ENCODE measurements at places on chromosomes 3 and 15.

GRCh38 chr3:75232216-75232615 lies 431.9 kb upstream of the FRG2C start:
- H3K36me3 ChIP-seq, result no peaks in the 10 kb centered on the region
- no peaks in the 10 kb centered on the region for H3K27me3 ChIP-seq
- no peak overlapping the region for H3K27ac ChIP-seq
- H3K4me1 ChIP-seq, result no peaks in the 10 kb centered on the region
- no peak overlapping the region for H3K4me3 ChIP-seq

DNA sequence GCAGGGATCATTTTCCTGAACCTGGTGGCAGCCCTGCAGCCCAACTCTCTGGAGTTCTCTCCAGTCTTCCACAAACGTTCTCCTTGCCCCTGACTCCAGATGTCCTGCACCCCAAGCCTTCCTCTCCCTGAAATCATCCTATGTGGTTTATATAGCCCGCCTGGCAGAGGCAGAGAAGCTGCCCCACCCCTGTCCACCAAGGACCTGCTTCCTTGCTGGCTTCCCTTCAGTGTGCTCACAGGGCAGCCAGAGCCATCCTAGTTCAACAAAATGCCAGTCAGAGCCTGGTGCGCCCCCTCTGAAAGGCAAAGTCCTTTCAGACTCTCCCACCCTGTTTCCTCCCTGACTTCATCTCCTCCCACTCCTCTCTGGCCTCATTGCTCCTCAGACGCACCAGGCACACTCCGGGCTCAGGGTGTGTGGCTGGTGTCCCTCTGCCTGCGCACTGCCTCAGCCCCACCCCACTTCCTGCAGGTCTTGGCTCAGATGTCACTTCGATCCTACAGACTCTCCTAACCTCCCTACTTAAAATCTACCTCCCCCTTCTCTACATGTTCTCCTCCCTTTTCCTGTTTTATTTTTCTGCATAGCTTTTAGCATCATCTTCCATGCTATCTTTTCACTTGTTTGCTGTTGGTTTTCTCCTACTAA lies 5.9 kb downstream of the KBTBD13 start:
- no peak for DNase-seq
- H3K27ac ChIP-seq, result no peak overlapping the region
- no peak overlapping the region for H3K4me3 ChIP-seq
- H3K27me3 ChIP-seq, result 0 out of 2 replicates have a peak, but pooled peaks cover 3% of the 10 kb centered on the region

- no peaks in the 10 kb centered on the region for H3K36me3 ChIP-seq
- DNase-seq, result no peak
- no peak overlapping the region for H3K4me3 ChIP-seq
- H3K27me3 ChIP-seq, result no peaks in the 10 kb centered on the region
Measured at GRCh38 chr3:4529876-4530588, 36.9 kb downstream of the ITPR1 start.

- DNase-seq, result no peak
- H3K4me3 ChIP-seq, result no peak overlapping the region
- no peaks in the 10 kb centered on the region for H3K36me3 ChIP-seq
- no peaks in the 10 kb centered on the region for H3K4me1 ChIP-seq
- no peak overlapping the region for H3K27ac ChIP-seq
- no peaks in the 10 kb centered on the region for H3K27me3 ChIP-seq
Measured at GRCh38 chr3:63705092-63705645, 52.7 kb downstream of the SNTN start.

DNA sequence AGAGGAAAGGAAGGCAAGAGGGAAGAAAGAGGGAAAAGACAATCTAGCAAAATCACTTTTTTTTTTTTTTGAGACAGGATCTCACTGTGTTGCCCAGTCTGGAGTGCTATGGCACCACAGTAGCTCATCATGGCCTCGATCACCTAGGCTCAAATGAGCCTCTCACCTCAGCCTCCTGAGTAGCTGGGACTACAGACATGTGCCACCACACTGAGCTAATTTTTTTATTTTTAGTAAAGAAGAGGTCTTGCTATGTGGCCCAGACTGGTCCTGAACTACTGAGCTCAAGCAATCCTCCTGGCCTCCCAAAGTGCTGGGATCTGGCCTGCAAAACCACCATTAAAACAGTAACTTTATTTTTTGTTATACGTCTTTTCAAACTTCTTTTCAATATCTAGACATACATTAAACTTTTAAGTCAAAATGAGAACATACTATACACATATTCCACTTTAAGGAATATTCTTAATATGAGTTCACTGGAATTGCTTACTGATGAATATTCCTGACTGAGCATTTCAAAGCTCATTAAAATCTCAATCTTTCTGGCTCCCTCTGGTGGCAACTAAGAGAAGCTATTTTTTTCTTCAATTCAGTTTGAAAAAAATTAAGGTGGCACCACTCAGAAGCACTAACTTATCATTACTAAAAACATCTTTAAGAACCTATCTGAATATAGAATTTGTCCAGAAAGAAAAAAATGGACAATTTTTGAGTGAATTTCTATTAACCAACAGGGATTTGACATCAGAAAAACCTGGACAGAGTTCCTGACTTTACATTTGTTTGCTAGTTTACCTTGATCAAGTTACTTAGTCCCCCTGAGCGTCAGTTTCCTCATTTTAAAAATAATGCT lies 40.9 kb downstream of the UACA start:
- H3K4me3 ChIP-seq, result no peak overlapping the region
- no peaks in the 10 kb centered on the region for H3K4me1 ChIP-seq
- no peaks in the 10 kb centered on the region for H3K36me3 ChIP-seq
- no peak overlapping the region for H3K27ac ChIP-seq

GRCh38 chr3:12815719-12816118 lies 19.2 kb downstream of the CAND2 start:
- no peak for DNase-seq
- no peak overlapping the region for H3K4me3 ChIP-seq
- H3K36me3 ChIP-seq, result no peaks in the 10 kb centered on the region
- H3K27me3 ChIP-seq, result no peaks in the 10 kb centered on the region
- no peak overlapping the region for H3K27ac ChIP-seq

GRCh38 chr15:73391128-73391872 lies 22.5 kb upstream of the HCN4 start:
- no peaks in the 10 kb centered on the region for H3K27me3 ChIP-seq
- H3K4me3 ChIP-seq, result no peak overlapping the region

DNA sequence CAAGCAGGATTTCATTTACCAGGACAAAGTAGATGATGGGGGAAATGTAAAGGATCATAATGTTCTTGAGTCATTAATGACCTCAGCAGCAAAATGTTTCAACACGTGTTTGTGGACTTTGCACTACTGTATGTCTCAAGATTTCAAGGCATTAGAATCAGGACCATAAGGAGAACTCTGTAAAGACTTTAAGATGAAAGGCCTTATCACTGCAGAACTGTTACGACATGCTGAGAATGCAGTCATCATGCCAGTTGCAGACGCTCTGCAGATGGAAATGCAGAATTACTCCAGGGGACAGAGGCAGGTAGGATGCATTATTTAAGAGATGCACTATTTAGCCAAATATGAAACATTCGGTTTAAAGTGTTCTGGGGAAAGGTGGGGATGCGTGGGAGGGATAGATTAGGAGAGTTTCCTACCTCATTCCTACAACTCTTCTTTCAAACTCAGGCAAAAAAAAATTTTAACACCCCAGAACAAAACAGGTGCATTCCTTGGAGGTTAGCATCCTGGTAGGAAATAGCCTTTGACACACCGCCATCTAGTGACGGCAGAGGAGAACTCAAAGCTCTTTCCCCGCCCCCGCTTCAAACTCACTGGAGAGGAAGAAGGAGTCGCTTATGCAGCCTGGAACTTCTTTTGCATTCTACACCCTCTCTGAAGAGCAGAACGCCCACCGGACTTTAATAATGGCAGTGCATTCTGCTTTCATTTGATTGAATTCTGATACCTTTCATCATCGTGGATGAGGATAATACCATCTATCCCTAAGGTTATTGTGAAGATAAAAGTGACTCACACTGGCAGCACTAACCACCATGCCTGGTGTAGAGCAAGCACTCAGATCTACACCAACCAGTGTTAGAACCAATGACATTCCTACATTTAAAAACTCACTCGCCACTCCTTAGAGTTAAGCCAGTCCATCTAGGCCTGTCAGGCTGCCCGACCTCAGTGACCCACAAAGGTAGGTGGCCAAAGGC lies 43.1 kb upstream of the TOPAZ1 start:
- H3K27me3 ChIP-seq, result no peaks in the 10 kb centered on the region
- peak; percentile 84 for DNase-seq
- H3K36me3 ChIP-seq, result no peaks in the 10 kb centered on the region
- H3K27ac ChIP-seq, result no peak overlapping the region
- no peak overlapping the region for H3K4me3 ChIP-seq
- no peaks in the 10 kb centered on the region for H3K4me1 ChIP-seq

- no peaks in the 10 kb centered on the region for H3K27me3 ChIP-seq
- H3K4me1 ChIP-seq, result peaks cover 26% of the 10 kb centered on the region
- no peak for DNase-seq
- H3K27ac ChIP-seq, result no peak overlapping the region
Measured at GRCh38 chr15:81163961-81164800, 30.1 kb downstream of the CFAP161 start.

- no peak for DNase-seq
- no peak overlapping the region for H3K27ac ChIP-seq
- peaks cover 10% of the 10 kb centered on the region for H3K4me1 ChIP-seq
- H3K27me3 ChIP-seq, result no peaks in the 10 kb centered on the region
- no peak overlapping the region for H3K4me3 ChIP-seq
- no peaks in the 10 kb centered on the region for H3K36me3 ChIP-seq
Measured at GRCh38 chr15:47955021-47955420, 165.8 kb upstream of the SLC24A5 start.

- H3K27me3 ChIP-seq, result no peaks in the 10 kb centered on the region
- no peaks in the 10 kb centered on the region for H3K4me1 ChIP-seq
- DNase-seq, result no peak
- H3K27ac ChIP-seq, result no peak overlapping the region
- no peaks in the 10 kb centered on the region for H3K36me3 ChIP-seq
Measured at GRCh38 chr3:1365528-1365927, 272.7 kb downstream of the CNTN6 start.

DNA sequence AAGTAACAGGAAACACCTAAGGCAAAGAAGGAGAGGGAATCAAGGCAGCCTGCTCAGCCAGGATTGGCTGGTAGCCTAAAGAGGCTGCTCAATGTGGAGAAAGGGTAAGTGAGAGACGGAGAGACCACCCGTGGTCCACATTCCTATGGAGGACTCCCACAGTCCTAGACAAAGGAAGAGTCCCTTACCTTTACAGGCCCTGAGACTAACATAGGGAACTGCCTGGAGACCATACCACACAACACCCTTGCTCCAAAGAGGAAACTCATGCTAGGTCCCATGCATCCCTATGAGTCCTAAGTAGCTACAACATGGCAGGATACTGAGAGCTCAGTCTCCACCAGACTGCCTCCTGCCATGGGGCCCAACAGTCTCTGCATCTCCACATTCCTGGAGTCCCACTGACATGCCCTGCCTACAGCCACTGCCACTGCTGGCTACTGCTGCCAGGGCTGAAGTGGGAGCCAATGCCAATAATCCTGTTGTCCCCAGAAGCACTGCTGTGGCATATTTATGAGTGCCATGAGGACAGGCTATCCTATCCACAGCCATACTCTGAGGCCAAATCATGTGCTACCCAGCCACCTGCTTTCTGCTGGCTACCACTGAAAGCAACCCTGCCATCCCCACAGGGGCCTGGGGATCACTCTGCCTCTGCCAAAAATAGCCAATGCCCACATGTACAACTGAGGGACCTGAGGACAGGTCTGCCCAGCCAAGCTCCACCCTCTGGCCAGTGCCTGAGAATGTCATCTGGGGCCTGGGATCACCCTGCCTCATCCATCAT lies 45.0 kb downstream of the COPS2 start:
- no peaks in the 10 kb centered on the region for H3K27me3 ChIP-seq
- H3K4me1 ChIP-seq, result no peaks in the 10 kb centered on the region
- no peak overlapping the region for H3K27ac ChIP-seq
- no peak overlapping the region for H3K4me3 ChIP-seq
- no peak for DNase-seq

- 0 out of 2 replicates have a peak, but pooled peaks cover 3% of the 10 kb centered on the region for H3K4me1 ChIP-seq
- H3K27ac ChIP-seq, result no peak overlapping the region
- H3K36me3 ChIP-seq, result no peaks in the 10 kb centered on the region
- no peak overlapping the region for H3K4me3 ChIP-seq
Measured at GRCh38 chr3:142278451-142278850, 53.1 kb upstream of the GK5 start.

- no peaks in the 10 kb centered on the region for H3K36me3 ChIP-seq
- no peaks in the 10 kb centered on the region for H3K27me3 ChIP-seq
- no peak overlapping the region for H3K27ac ChIP-seq
- no peak overlapping the region for H3K4me3 ChIP-seq
- DNase-seq, result no peak
- peaks cover 13% of the 10 kb centered on the region for H3K4me1 ChIP-seq
Measured at GRCh38 chr3:45029661-45030060, 3.6 kb downstream of the CLEC3B start.

- no peak overlapping the region for H3K27ac ChIP-seq
- no peaks in the 10 kb centered on the region for H3K27me3 ChIP-seq
- no peak overlapping the region for H3K4me3 ChIP-seq
- H3K4me1 ChIP-seq, result no peaks in the 10 kb centered on the region
- peaks cover 24% of the 10 kb centered on the region for H3K36me3 ChIP-seq
Measured at GRCh38 chr3:158658889-158659288, 13.6 kb downstream of the LXN start.

GRCh38 chr3:165938986-165939540 lies 101.8 kb upstream of the BCHE start:
- H3K4me1 ChIP-seq, result no peaks in the 10 kb centered on the region
- H3K36me3 ChIP-seq, result no peaks in the 10 kb centered on the region
- no peak overlapping the region for H3K27ac ChIP-seq
- H3K4me3 ChIP-seq, result no peak overlapping the region

GRCh38 chr15:86624261-86625036 lies 544.8 kb downstream of the AGBL1 start:
- no peak overlapping the region for H3K4me3 ChIP-seq
- no peaks in the 10 kb centered on the region for H3K27me3 ChIP-seq
- H3K4me1 ChIP-seq, result no peaks in the 10 kb centered on the region
- DNase-seq, result peak; percentile 79

DNA sequence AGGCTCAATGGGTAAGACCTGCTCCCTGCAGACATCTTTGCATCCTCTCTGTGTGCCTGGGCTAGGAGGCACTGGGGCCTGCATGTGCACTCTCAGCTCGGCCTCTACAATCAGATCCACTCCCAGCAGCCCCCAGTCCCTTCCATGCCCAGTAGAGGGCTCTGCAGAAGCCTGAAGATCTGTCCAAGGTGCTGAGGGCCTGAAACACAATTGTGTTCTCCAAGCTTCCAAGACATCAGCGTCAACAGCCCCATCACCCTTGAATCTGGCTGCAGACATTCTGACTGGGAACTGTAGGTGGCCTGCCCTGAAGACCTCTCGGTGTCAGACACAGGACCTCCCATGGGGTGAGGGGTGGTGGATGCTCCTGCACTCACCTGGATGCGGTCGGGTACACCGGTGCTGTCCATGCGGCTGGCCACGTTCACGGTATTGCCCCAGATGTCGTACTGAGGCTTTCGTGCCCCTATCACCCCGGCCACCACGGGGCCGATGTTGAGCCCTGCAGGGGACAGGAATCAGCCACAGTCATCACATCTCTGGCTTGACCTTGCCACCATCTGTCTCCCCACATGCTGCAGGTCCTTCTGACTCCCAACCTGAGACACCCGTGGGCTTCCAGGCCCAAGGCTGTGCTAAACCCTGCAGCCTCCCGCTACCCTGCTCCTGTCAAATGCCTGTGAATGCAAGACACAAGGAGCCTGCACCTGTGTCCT lies 84.7 kb downstream of the SEC22A start:
- peak; percentile 53 for DNase-seq
- H3K4me1 ChIP-seq, result no peaks in the 10 kb centered on the region
- H3K36me3 ChIP-seq, result no peaks in the 10 kb centered on the region
- no peak overlapping the region for H3K27ac ChIP-seq

Data from MM.1S (cell line).